ENCODE measurements at places on chromosomes 2 and 18.
A peak's percentile ranks its signal among the peaks of the same experiment; 100 is the strongest.

- peak; percentile 14 for DNase-seq
These were observed 36.7 kb downstream of the TMEM37 start for GRCh38 chr2:119468154-119468955.

GRCh38 chr18:48116873-48117630 is 186.6 kb upstream of the SMAD2 start:
- DNase-seq: no peak

DNA sequence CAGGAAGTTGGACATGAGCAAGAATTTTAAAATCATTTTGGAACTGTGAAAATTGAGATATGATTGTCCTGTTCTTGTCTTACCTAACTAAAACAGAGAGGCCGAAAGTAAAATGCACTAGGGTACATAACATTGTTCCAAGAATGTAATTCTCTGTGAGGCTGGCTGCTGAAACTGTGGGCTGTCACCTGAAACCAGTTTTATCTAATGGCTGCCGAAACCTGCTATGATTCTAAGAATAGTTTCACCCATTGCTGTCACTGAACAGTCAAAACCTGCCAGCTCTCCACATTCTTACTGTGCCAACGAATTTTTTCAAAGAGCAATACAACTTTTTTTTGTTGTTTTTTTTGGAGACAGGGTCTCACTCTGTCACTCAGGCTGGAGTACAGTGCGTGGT is 119.3 kb upstream of the ZSWIM2 start:
- no peak for DNase-seq

DNA sequence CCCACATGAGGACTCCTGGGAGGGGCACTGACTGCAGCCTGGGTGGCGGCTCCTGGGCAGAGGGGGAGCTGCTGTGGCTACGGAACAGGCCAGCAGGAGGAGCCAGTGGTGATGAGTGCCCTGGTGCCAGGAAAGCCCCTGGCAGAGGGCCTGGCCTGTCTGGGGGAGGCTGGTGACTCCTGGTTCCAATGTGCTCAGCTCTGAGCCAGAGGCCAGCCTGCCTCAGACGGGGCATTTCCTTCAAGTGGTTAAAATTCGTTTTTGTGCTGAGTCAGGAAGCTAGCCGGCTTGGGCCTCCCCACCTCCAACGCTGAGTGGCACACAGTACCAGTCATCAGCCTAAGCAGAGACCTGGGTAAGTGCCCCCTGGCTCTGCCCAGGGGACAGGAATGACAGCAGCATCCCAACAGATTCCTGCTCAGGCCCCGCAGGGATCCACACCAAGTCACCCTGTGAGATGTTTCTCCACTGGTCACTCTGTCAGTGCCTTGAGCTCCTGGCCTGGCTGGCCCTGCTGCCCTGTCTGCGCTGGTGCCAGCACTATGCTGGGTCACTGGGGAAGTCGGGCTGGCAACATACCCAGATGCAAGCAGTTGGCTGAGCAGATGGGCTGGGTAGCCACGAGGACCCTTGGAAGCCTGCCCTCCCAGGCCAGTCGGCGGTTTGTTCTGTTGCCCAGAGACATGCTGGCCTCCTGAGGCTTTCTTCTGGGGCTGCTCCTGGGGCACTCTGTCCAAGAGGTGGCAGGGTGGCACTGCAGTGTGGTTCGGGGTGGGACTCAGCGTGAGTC is 7.1 kb upstream of the KLF11 start:
- peak; percentile 66 for DNase-seq

- DNase-seq: no peak
These were observed 93.5 kb upstream of the OTOS start for GRCh38 chr2:240233885-240234502.
